ENCODE measurements at places on chromosomes 6 and 20.

DNA sequence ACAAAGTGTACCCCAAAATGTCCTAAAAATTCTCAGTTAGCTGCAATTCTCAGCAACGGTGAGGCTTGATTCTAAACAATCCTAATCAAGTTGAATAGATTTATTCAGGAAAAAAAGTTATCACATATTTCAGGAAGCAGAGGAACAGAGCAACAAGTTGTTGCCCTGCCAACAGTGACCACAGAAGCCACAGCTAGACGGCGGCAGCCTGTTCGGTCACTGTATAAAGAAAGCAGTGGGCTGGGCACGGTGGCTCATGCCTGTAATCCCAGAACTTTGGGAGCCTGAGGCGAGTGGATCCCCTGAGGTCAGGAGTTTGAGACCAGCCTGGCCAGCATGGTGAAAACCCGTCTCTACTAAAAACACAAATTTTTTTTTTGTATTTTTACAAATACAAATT, 171.2 kb upstream of the BMP5 start:
- DNase-seq: no peak

DNA sequence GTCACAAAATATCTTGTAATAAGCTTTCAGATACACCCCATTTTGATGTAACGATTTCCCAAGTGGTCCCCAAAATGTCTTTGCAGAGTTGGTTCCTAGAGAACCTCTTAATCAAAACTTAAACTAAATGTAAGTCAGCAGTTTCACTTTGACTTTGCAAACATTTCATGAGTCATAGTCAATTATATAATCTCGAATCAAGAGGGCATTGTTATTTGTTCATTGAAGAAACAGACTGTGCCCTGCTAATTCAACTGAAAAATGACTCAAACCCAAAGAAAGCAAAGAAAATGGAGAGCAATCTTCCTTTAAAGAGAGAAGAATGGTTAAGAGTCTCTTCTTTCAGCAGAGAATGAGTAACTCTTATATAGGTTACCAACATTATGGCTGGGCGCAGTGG, 58.3 kb downstream of the IPCEF1 start:
- no peak for DNase-seq

DNA sequence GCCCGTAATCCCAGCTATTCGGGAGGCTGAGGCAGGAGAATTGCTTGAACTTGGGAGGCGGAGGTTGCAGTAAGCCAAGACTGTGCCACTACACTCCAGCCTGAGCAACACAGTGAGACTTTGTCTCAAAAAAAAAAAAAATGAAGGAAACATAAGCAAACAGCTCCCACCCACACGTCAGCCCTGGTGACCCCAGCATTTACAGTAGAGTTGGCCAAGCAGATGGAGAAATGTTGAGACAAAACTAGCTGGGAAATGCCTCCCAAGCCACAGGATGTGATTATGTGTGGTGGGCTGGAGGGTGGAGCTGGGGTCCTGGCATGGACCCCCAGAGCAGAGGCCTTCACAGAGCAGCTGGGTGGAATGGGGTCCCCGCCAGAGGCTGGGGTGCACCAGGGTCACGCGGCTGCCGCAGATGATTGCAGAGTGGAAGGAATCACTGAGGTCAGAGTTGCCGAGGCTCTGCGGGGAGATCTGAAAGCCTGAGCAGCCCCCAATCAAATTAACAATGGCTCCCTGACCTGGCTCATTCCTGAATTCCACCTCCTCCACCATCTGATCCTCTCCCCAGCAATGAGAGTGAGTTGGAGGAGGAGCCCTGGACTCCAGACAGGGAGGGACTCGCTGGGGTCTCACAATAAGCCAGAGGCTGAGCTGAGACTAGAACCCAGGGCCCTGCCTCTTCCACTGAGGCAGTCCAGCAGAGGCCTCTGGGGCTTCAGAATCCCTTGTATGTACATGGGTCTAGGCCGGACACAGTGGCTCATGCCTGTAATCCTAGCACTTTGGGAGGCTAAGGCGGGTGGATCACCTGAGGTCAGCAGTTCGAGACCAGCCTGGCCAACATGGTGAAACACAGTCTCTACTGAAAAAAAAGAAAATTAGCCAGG, 34.7 kb upstream of the TGM2 start:
- DNase-seq: no peak

GRCh38 chr6:42279144-42279781, 61.6 kb upstream of the MRPS10 start:
- no peak for DNase-seq

- no peak for DNase-seq
Measured at GRCh38 chr6:79544939-79545450, 7.8 kb upstream of the LCA5 start.

- no peak for DNase-seq
Measured at GRCh38 chr6:125832391-125833117, 41.8 kb downstream of the NCOA7 start.

DNA sequence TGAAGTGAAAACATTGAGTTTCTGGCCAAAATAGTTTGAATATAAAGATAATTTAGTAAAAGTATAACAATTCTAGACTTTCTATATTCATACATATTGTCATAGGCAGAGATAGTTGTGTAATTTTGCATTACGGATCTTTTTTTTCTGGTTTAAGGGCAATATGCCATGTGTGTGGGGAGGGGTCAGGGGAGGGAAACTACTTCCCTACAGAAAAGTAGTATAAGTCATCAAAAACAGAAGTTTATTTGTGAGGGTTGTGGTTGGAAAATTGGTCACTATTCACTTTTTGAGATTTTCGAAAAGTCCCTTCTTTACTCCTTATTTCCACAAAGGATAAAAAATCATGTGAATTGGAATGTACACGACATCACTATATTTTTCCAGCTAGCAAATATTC, 288.2 kb upstream of the PREP start:
- no peak for DNase-seq

GRCh38 chr20:21575981-21576740, 62.3 kb upstream of the NKX2-2 start:
- no peak for DNase-seq

DNA sequence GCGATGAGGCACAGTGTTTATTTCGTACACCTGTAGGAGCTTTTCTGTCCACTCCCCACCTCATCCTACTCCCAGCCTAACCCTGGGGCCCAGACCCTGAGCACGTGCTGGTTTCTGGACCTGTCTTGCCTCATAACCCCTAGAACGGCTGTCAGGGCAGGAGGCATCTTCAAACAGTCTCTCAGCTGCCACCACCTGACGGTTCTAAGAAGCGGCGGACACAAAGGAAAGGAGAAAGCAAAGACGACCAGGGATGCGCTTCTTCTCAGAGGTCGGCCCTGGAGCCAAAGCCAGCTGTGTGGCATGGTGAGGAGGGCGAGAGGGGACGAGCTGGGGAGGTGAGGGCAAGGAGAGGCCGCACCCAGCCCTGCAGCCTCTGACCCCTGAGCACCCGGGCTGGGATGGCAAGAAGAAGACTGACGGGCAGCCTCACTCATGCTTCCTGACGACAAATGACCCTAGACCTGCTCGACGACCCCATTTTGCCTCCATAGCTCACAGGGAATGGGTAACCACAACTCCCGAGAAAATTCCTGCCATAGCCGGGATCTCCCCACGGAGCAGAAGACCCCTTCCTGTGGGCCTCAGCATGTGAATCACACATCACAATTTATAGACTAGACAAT, 62.1 kb downstream of the WDR27 start:
- no peak for DNase-seq

GRCh38 chr20:54083459-54083858, 13.1 kb upstream of the BCAS1 start:
- no peak for DNase-seq

DNA sequence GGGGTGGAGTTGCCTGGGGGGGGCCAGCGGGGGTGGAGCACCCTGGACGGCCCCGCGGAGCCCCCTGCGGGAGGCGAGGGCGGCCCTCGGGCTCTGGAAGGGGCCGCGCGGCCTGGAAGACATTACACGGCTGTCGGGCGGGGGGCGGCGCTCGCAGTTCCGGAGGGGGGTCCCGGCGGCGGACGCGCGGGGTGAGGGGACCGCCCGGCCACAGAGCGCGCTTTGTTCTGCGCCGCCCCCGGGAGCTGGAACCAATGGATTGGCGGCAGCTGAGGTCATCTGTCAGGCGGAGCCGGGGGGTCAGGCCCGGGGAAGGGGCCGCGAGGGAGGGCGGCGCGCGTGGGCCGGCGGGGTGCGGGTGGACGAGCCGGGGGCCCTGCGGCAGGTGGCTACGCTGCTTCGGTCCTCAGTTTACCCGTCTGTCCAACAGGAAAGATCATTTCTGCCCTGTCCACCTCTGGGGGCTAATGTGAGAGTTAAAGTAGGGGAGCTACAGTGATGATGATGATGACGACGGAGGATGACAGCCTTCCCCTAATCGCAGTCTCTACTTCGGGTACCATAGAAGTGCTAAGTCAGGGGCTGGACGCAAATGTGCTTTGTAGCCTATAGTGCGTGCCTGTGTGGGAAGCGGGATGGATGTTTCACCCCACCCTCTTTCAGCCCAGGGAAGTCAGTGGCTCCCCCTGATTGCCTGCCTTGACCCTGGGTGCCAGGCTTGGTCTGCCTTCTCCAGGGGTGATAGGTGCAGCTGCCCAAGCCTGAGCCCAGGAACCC, 10.4 kb downstream of the SRXN1 start:
- DNase-seq: no peak

DNA sequence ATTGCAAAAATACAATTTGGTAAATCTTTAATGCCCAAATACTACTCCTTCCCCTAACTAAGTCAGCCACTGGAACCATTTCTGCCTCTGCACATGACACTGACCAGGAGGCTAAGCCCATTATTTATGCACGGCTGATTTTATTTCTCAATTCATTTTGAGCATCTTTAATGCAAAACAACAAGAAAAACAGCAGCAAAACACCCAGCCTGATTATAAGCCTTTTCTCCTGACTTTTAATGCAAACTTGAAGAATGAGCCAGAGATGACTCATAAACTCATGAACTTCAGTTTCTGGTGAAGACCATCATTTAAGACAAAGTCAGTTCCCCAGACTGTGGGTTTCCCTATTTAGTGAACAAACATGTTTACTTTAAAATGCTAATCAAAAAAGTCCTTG, 51.6 kb downstream of the CYP24A1 start:
- DNase-seq: no peak

GRCh38 chr6:127435626-127436220, 23.5 kb downstream of the KIAA0408 start:
- no peak for DNase-seq

- peak; percentile 34 for DNase-seq
Measured at GRCh38 chr20:17895641-17896171, 72.9 kb downstream of the SNX5 start.

- no peak for DNase-seq
Measured at GRCh38 chr6:121515630-121516265, 80.3 kb downstream of the GJA1 start.

DNA sequence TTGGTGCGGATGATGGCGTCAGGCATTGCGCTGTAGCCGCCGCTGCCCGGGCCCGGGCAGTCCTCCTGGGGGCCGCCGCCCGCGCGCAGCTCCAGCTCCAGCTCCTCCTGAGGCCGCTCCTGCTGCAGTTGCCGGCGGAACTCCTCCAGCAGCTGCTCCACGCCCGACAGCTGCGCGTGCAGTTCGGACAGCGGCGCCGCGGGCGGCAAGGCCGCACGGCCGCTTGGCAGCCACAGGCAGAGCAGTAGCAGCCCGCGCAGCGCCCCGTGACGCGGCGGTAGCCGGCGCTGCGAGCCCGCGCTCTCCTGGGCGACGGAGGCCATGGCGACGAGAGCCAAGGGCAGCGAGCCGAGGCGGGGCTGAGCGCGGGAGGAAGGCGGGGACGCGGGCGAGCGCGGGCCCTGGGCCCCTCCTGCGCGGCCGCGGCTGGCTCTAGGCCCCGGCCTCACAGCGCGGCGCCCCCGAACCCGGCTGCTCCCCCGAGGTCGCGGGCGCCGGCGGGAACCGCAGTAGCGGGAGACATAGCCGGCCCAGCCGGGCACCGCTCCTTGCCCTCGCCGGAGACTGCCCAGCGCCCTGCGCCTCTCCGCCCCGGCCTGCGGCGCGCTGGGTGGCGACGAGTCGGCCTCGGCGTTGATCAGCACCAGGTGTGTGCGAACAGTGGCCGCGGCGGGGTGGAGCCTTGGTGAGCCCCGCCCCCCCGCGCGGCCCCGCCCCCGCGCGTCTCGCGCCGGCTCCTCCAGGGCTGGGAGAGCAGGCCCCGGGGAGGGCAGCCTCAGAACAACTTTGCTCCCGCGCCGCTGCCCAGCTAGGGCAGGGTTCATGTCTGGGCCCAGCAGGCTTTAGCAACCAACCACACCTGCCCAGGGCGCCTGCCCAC, at the start of gene LRP11:
Gene LRP11, minus strand, starts transcription at position 662 of the 880 bp plus-strand sequence. Its CDS starts 339 bp downstream, at position 323.
- peak; percentile 66 for DNase-seq

DNA sequence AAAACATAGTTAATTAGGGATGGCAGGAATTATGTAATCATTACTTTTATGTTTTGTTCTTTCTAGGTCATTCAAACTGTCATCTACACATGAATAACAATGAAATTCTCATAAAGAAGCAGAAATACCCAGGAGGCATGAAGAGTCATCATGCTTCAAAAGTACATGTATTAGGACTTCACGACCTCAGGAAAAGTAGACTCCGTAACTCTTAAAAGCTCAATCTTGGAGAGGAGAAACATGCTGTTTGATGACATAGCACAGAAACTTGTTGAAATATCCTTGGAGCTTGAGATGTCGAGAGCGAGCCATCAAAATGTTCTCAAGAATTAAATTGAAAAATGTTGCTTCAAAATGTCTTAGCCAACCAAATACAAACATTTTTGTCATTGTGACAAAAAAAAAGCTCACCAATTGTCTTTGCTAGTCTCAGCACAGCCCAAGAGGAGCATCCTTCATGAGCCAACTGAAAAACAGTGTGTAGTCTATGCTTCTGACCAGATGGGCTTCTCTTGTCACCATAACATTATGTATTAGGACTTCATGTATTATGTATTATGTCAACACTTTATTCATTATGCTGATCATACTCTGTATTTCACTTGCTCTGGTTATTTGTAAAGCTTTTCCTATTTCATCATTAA, 28.2 kb upstream of the ANKEF1 start:
- no peak for DNase-seq

DNA sequence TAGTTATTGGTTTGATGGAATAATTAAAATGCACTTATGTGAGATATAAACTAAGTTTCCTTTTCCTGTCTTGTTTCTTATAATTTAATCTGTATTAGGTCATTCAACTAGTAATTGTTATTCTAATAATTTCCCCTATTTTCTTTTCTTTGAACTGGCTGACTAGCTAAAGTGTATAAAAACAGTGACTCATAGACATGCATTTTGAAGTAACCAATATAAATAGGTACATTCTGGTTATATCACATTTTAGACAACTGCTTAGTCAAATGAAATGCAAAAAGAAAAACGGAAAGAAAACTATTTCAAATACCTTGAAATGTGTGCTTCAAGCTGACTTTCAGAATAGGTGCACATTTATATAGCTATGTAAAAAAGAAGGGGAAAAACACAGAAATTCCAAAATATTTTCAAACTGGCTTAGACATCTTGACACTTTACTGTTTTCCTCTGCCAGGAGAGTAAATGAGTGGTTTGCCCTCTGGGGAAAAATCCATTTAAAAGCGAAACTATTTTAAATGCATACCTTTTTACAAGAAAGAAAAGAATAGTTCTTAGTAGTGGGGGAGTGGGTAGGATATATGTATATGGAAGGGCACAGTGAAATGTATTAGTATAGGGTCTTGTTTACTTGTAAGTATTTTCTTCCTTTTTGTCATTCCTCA, 28.3 kb downstream of the KCNQ5 start:
- no peak for DNase-seq

GRCh38 chr6:93496548-93496947, 77.2 kb upstream of the EPHA7 start:
- no peak for DNase-seq
